Cortex of kidney (tissue), 1 donor: ENCODE measurements at places on chromosomes 16 and 17.

- DNase-seq: no peak
Measured at GRCh38 chr16:12317856-12318537, 341.5 kb downstream of the SNX29 start.

- DNase-seq: no peak
Measured at GRCh38 chr16:87404764-87405625, 12.9 kb downstream of the MAP1LC3B start.

DNA sequence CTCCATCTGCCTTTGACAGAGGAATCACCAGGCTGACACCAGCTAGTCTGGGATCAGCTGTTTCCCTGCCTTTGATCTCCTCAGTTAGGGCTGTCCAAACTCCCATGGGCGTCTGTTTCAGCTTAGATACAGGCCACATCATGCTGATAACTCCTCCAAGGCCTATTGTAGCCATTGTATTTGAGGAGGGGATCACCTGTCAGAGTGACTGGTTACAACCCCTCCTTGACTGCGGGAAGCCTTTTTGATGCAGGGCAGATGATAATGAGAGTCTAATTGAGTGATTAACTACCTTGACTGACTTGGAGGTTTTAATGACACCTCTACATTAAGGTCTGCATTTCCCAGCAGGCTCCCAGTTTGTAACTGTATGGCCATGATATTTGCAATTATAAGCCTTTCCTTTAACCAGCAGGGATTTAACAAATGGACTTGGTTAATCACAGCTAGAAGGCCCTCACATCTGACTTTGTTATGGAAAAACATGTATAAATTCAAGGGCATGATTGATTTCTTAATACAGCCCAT, 863.5 kb downstream of the KCNJ2 start:
- DNase-seq: no peak

GRCh38 chr16:79980650-79981521, 380.3 kb upstream of the MAF start:
- no peak for DNase-seq

DNA sequence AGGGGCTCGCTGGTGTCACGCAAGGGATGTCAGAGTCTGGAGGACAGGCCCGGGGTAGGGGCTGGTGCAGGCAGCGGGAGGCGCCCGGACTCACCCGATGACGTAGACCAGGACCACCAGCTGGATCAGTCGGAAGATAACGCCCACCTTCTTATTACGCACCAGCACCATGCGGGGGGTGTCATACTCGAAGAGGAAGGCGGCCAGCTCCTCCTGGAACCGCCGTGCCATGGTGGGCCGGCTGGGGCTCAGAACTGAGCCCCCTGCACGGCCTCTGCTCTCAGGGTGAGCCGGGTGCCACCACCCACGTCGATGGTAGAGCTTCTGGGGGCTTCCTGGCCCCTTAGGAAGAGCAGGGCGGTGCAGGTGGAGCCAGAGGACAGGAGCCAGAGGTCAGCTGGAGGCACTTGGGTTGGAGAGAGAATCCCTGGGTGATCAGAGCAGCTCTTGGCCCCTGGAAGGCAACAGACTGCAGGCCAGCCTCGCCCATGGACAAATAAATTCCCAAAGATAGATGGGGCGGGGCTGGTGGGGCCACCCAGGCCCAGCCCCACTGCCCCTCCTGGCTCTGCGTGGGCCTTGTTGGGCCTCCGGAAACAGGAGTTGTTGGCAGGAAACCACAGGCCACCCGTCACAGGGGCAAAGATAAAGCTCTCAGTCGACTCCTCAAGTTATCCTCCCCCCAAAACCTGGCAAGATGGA, at the start of gene P2RX1:
P2RX1 (minus strand) TSS at position 471 of the 702 bp plus-strand sequence; CDS start at position 231, 240 bp downstream.
- DNase-seq: no peak

GRCh38 chr17:61314368-61315078, 85.1 kb upstream of the TBX2 start:
- DNase-seq: no peak

- no peak for DNase-seq
Measured at GRCh38 chr16:1169285-1170075, 16.6 kb downstream of the CACNA1H start.

DNA sequence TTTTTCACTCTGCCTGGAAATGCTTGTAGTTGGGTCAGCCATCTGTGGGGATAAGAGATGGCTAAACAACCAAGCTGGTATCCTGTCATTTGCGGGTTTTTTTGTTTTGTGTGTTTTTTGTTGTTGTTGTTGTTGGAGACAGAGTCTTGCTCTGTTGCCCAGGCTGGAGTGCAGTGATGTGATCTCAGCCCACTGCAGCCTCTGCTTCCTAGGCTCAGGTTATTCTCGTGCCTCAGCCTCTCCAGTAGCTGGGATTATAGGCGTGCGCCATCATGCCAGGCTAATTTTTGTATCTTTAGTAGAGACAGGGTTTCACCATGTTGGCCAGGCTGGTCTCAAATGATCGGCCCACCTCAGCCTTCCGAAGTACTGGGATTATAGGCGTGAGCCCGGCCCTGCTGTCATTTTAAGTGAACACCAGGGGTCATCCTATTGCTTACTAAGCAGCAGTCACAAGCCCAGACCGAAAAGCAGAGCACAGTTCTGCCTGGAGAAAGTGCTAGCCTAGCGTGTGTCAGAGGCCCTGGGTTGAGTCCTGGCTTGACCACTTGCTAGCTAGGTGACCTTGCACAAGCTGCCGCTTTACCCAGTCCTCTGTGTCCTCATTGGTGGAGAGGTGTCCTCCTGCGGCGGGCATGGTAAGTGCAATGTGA, 4.6 kb downstream of the SMCR8 start:
- DNase-seq: no peak

GRCh38 chr16:84458606-84459532, 45.6 kb downstream of the MEAK7 start:
- no peak for DNase-seq

GRCh38 chr17:65523853-65524664, 37.4 kb downstream of the AXIN2 start:
- no peak for DNase-seq

GRCh38 chr17:71535321-71535720, 585.5 kb upstream of the SOX9 start:
- DNase-seq: no peak

DNA sequence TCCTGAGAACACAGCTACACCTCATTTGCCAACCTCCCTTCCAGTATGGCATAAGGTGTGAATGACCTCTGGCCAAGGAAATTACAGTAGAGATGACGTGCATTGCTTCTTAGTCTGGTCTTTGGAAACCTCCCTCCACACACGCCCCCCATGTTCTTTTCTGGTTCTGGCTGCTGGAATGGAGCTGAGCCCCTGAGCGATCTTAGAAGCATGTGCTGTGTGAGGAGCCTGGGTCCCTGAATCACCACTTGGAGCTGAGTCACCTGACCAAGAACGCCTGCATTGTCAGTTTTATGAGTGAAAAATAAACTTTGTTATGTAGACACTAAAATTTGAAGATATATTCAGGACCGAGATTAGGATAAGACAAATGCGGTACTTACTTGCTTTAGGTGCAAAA, 51.4 kb downstream of the HS3ST3A1 start:
- DNase-seq: no peak

GRCh38 chr16:89046491-89046890, 47.2 kb upstream of the ACSF3 start:
- DNase-seq: no peak

DNA sequence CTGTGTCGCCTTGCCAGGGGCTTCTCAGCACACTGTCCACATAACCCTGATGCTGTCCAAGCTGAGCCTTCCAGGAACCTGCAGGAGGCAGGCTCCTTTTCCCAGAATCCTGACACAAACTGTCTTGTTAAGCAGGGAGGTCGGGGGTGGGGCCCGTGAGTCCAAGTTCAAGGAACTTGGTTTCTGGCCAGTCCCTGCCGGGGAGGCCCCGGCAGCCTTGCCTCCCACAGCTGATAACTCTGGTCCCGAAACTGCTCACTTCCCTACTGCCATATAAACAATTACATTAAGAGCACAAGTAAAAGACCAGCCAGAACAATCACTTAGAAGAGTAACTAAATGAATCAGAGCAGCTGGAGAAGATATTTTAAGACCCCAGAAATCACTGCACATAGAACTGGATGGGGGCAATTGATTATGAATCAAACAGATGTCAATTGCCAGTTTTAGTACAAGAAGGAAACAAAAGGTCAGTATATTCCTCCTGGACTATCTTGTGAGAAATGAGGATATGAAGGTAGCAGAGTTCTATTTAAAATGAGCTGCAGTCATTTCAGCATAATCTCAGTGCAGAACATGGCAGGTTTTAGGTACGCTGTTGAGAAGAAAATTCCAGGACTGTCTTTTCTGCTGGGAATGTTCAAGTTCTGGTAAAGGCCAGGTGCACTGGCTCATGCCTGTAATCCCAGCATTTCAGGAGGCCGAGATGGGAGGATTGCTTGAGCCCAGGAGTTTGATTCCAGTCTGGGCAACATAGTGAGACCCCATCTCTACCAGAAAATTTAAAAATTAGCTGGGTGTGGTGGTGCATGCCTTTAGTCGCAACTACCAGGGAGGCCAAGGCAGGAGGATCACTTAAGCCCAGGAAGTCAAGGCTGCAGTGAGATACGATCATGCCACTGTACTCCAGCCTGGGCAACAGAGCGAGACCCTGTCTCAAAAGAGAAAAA, 169.8 kb downstream of the PITPNC1 start:
- no peak for DNase-seq

GRCh38 chr17:9018726-9019125, 2.6 kb upstream of the NTN1 start:
- DNase-seq: no peak

GRCh38 chr17:81048827-81049371, 13.9 kb downstream of the BAIAP2 start:
- DNase-seq: no peak

DNA sequence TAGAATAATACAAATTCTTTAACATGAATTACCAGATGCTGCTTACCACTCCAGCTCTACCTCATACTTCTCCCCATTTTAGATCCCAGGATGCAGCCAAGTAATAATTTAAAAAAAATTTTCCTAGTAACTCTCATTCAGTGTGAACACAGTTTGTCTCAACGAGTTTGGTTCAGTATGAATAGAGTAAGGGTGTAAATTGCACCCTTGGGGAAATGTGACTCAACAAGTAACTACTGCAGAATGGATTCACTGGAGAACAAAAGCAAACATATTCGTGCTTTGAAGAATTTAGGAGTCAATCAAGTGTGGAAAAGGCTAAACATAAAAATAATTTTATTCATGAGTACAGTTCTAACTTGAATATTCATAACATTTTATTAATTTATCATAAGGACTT, 23.0 kb downstream of the KCNJ16 start:
- no peak for DNase-seq

DNA sequence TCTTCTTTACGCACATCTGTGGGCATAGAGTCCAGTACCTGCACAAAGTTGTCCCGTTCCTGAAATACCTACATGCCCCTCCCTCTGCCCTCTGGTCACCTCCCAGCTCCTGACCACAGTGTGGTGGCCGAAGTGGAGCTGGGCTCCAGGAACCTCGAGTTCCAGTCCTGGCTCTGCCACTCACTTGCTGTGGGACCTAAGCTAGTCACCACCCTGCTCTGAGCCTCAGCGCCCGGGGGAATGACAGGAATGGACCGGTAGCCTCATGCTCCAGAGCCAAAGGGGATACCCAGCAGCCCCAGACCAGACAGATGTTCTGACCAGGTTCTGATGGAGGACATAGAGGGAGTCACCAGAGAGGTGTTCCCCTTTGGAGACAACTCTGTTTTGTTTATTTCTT, 26.7 kb upstream of the ITGA3 start:
- no peak for DNase-seq

- DNase-seq: no peak
Measured at GRCh38 chr17:44464037-44464436, 39.2 kb downstream of the GPATCH8 start.

GRCh38 chr17:79164913-79165695, 90.5 kb downstream of the ENGASE start:
- no peak for DNase-seq
